ENCODE measurements at places on chromosomes 6 and 20. TPM values are rescaled to one million over a fixed set of nuclear protein-coding genes. Genes with fewer than 3 reads are reported as not detected.

DNA sequence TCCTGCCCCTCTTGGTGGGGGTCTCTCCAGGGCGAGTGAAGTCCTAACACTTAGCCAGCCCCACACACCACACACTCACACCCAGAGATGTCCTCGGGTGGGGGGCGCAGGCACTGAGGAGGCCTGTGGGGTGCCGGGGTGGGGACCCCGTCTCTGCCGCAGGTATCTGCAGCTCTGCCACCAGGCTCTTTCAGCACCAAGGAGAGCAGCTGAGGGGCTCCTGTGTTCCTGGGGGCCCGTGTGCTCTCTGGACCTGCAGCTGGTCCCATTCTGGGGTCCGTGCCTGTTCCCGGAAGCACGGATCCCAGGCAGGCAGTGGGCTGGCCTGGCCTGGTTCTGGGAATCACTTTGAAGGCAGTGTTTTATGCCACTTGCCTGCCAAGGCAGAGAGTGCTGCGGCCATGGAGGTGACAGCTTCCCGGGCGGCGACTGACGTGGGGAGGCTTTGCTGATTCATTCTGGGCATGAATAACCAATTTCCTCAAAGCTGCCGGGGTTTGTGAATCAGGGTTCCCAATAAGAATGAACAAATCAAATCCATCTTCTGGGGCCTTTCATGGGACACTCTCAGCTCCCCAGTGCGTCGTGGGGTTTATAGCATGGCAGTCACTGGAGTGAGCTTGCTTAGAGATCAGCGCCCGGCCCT is 54.4 kb upstream of the SLCO4A1 start:
- no peak for DNase-seq

DNA sequence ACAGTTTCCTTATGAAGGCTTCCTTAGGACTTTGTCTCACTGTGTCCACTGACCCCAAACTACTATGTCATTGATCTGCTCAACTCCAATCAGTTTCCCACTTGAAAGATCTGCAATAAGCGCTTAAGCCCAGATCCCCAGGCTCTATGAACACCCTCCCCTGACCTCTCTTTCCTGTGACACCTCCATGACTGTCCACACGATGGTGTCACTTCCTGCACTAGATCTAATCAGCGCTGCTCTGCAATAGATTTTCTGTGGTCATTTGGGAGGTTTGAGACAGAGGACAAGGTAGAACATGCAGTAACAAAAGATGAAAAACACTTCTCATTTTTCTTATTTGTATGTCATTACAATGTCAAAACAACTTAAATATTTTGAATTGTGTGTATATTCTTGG is 304.6 kb upstream of the AGPAT4 start:
- no peak for DNase-seq

GRCh38 chr6:114521926-114522325 is 179.1 kb upstream of the HS3ST5 start:
- DNase-seq: no peak

The TBX18 gene
- polyA plus RNA-seq: 28.6 TPM

GRCh38 chr6:7025861-7026260 is 81.9 kb upstream of the RREB1 start:
- no peak for DNase-seq

The BLCAP gene
- polyA plus RNA-seq: 98.7 TPM

- no peak for DNase-seq
Observed at GRCh38 chr6:129136751-129137150, 253.8 kb downstream of the LAMA2 start.
